ENCODE measurements at places on chromosomes 6 and 20.

DNA sequence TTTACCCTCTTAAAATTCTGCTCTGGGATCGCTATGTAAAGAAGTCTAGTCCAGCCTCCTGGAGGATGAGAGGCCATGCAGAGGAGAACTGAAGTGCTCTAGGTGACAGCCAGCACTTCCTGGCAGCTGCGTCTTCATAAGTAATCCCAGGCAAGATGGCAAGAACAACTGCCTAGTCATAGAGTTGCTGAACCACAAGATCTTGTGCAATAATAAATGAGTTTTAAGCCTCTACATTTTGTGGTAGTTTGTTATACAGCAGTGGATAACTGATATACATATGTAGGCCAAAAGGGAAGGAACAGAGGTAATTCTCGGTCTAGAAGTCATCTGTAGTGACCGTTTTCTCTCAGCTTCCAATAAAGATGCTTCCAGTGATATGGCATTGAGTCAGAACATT is 103.8 kb upstream of the FLRT3 start:
- DNase-seq = no peak

GRCh38 chr6:32703347-32703746 is 36.9 kb upstream of the HLA-DQB1 start:
- no peak for DNase-seq

GRCh38 chr20:59135093-59135492 is 28.5 kb upstream of the ZNF831 start:
- DNase-seq = no peak

DNA sequence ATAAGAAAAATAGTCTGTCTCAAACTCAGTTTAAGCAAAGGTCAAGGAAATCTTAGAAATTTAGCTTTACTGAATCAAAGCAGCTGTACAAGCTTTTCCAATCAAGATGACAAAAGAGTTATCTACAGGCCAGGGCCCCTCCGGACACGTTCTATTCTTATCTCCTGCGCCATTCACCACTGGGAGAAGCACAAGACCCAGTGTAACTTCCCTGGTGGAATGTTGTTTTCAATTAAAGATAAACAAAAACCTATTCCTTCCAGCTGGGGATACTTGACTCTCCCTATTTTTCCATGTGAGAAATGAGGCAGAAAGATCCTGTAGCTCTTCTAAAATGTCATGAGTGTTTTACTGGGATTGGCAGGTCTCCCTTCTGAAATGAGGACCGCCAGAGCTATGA is 123.3 kb downstream of the TBX18 start:
- no peak for DNase-seq

- peak; percentile 18 for DNase-seq
Observed at GRCh38 chr6:160750276-160750689, 48.2 kb downstream of the PLG start.

DNA sequence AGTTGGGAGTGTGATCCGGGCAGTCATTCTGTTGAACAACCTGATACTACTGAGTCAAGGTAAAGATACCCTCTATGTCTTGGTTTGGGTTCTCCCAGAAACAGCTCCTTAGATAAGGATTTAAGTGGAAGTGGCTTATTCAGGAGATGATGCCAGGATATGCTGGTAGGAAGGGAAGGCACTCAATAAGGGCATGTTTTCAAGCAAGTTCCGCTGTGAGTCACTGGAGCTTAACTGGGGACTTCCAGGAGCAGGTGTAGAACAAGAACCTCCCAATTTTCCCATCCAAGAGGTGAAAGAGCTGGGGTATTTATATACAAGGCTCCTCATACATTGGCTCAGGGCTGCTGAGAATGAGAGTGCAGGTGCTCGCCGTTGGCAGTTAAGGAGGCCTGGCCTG is 218.6 kb downstream of the AKAP7 start:
- DNase-seq = no peak

GRCh38 chr6:141666187-141666586 is 466.5 kb upstream of the GJE1 start:
- no peak for DNase-seq

DNA sequence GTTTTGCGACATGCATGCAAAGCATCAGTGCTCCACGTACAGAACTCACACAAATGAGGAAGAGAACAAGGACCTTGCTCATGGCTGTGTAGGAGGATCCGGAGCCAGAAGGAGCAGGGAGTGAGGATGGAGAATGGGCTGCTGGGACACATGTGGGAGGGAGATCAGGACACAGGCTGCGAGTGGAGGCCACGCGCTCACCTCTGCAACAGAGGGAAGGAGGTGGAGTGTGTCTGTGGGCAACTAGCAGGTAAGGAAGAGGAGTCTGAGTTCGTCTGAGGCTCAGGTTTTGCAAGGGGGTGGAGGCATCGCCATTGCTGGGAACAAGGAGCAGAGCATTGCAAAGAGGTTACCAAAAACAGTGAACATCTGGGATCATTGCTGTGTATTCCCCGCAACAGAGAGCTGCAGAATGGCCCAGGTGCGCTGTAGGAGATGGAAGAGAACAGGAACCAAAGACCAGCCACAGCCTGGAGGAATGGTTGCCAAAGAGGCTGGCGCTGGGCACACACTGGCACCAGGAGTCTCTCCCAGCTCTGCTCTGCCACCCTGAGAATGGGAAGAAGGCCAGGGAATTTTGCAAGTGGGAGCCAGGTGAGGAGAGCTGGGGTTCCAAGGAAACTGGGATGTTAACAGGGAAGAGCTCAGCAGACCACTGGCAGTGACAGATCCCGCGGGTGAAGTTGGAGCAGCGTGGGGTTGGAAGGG is 90.0 kb upstream of the RPS6KA2 start:
- DNase-seq = no peak

GRCh38 chr20:4866429-4866828 is 134.9 kb downstream of the SLC23A2 start:
- no peak for DNase-seq

DNA sequence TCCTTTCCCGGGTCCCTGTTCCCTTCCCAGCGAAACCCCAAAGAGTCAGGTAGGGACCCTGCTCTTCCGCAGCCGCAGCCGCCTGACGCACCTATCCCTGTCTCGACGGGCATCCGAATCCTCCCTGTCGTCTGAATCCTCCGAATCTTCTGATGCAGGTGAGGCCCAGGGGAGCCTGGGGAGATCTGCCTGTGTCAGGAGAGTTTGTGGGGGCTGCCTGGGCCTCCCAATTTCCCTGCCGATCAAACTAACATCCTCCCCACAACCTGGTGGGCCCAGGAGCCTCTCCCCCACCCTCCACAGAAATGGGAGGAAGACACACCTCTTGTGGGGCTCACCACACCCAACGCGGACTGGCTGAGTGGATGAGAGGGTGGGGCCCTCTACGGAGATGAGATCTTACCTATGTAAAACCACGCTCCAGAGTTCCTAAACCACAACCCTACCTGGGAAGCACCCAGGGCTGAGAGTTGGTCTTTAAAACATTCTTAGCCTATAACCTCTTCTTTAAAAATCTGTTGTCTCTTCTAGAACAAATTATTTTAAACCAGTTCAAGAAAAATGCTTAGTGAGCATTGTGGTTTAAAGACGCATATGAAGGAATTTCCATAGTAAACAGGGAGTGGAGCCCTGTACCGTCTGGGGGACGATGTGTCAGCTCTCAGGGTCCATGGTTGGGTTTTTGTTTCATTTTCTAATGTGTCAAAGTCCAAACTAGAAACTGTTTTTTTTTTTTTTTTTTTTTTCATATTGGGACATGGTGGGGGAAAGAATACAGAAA is 1.7 kb downstream of the CDC25B start:
- DNase-seq = peak; percentile 46

DNA sequence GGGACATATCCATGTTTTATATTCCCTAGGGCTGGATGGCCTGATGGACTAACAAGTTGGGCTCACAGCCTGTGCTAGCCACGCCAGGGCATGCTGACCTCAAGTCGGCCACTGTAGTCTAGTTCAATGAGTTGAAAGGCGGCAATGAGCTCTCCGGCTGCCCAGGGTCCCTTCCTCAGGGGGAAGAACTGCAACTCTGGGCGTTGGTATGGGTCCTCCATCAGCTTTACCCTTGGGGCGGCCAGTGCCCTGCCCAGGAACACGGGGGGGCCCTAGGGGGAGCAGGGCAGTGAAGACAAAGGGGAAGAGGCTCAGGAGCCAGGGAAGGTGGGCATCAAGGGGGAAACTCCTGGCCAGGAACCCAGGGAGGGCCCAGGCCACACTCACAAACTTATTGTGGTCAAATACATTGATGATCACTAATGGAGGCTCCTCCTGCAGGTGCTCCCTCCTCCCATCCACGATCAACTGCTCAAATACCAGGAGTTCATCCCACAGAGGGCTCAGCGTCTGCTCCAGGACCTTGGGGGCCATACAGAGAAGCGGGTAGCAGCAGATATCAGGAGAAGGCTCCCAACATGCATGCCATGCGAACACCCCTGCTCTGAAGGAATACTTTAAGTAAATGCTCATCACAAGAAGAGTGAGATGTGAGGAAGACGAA is 32.8 kb upstream of the SPAG4 start:
- DNase-seq = no peak

DNA sequence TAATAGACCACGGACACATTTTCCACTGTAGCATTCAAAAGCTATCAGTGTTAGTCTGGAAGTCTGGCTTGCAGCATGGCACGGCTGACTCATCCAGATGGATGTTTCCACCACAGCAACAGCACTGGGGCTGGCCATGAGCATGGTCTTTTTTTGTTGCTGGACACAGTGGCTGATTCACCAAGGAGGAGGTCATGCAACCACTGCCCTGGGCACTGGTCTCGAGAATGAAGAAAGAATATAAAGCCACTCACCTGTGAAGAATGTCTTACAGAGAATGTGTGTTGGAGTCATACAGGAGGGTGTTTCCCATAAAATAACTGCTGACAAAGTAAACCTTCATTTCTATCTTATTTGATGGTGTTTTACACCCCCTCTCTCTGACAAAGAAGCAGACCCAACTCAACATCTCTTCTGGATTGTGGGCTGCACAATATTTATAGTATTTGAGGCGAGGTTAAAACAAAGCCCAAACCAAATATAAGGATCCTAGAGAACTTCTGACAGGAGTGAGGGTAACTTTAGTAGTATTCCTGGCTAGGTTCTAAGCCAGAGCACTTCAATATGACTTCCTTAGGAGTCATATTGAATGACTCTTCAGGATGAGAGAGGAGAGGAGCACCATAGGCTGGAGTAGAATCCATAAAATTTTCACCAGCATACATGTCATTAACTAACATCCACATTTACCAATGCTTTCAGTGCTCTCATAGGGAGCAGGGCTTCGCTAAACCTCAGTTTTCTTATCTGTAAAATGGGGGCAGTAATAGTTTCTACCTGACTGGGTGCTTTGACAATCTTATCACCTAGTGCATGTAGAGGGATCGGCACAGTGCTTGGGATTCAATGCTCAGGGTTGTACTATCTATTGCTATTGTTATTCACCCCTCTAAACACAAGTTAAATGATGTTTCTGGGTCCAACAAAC is 121.4 kb downstream of the KIF13A start:
- DNase-seq = peak; percentile 96

GRCh38 chr6:8200255-8200654 is 97.9 kb upstream of the EEF1E1 start:
- no peak for DNase-seq

DNA sequence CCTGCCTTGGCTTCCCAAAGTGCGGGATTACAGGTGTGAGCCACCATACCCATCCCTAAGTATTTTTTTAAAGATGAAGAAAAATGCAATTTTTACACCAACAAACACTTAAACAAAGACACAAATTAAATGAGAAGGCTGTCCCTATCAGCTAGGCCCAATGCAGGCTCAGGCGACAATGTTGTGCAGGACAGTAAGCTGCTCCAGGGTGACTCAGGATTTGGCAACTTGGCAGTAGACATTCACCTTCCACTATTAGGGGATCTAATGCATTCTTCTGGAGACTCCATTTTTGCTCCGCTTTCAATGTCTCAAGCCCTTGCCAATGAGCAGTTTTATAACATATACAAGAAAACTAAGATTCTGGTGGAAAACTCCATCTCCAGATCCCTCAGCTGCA is 19.7 kb downstream of the NDRG3 start:
- DNase-seq = no peak

DNA sequence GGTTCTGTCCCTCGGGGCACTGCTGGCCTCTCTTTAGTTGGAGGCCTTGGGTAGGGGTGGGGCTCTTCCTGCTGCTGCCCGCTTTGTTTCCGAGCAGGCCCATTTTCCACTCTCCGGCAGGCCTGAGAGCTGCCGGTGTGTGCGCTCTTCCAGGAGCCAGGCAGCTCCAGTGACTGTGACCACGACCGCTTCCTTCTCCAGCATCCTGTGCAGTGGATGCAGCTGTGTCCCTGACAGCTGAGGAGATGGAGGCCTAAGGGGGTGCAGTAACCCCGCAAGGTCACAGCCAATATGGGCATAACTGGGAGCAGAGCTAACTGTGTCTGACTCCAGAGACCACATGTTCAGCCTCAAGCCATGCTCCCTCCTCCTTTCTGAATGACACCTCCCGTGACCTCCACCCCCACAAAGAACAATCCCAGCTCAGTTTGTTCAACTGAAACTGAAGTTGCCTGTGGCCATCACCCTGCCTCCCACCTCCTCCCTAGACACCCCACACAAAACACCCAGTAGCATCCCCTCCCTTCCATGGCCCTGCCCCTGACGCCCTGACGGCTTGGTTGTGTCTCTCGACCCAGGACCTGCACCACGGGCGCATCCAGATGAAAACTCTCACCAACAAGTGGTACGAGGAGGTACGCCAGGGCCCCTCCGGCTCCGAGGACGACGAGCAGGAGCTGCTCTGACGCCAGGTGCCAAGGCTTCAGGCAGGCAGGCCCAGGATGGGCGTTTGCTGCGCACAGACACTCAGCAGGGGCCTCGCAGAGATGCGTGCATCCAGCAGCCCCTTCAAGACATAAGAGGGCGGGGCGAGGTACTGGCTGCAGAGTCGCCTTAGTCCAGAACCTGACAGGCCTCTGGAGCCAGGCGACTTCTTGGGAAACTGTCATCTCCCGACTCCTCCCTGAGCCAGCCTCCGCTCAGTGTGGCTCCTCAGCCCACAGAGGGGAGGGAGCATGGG is 27.8 kb downstream of the SPATA2 start:
- DNase-seq = peak; percentile 69

DNA sequence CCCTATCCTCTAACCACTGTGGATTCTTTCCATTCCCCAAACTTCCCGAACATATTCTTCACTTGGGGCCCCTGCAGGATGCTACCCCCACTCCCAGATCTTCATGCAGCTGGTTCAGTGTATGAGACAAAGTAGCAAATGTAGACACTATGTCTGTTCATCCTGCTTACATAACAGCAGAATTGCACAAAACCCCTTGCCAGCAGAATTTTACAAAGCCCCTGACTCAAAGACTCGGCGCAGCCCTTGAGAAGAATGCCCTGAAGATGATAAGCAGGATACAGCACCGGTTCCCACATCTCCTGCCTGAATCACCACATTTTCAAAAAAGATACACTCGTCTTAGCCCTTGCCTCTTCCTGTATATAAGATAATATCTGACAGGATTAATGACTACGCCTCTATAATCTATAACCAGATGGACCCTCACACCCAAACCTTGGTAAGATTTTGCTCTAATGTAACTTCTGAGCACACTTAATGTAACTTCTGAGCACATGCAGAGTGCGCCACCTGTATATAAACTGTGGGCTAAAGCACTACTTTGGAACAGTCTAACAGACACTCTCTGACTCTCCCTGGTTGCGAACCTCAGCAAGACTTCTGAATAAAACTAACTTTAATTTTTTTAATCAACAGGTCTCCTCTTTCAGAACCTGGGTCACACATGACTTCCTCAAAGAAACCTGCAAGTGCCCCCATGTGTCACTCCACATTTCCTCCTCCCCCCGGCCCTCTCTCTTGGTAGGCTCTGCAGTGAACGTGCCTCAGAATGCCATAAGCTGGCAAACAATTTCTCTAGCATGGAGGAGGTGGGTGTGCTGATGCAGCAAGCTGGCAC is 28.7 kb downstream of the RALGAPA2 start:
- DNase-seq = no peak

- no peak for DNase-seq
Observed at GRCh38 chr6:135941275-135942025, 89.9 kb downstream of the PDE7B start.

- no peak for DNase-seq
Observed at GRCh38 chr6:90151576-90152422, 144.8 kb downstream of the BACH2 start.
